Stimulated activated naive CD4-positive, alpha-beta T cell (primary cell): ENCODE measurements at places on chromosomes 2 and 18.

DNA sequence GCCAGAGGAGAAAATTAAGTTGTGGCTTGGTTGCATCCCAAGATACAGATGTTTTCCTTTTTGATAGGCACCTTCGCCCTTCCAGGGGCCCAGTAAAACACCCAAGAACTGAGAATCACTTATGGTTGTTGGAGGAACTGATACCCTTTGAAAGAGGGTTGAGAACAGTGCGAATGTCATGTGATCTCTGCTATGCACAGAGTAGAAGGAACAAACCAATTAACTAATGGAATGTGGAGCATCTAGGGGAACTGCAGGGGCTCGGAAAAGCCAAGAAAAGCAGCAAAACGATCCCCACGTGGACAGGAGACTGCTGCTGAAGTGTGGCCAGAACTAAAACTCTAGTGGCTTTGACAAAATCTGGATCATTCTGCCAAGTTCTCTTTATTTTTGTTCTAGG lies 58.8 kb downstream of the APOB start:
- no peak for DNase-seq

GRCh38 chr2:171167352-171167997 lies 6.8 kb upstream of the TLK1 start:
- DNase-seq, result no peak

- no peak for DNase-seq
Measured at GRCh38 chr2:222651718-222652418, 4.0 kb downstream of the FARSB start.

- DNase-seq, result no peak
Measured at GRCh38 chr18:61475931-61476330, 142.7 kb downstream of the CDH20 start.

GRCh38 chr2:33377048-33377447 lies 99.4 kb upstream of the RASGRP3 start:
- no peak for DNase-seq

DNA sequence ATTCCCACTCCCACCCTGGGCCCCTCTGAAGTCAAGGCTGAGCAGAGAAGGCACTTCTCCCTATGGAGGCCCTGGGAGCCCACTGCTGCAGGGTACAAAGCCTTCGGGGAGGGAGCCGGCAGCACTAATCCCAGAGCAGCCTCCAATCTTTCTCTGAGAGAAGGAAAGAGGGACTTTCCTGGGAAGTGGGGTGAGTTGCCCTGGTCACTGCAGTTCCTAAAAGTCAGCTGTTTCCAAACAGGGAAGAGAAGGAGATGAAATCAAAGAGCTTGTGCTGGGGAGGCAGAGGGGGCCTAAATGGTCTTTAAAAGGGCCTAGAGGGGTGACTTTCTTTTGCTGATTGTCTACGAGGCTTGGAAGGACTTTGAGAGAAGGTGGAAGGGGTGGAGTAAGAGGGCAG lies 264.7 kb downstream of the TNS1 start:
- no peak for DNase-seq

DNA sequence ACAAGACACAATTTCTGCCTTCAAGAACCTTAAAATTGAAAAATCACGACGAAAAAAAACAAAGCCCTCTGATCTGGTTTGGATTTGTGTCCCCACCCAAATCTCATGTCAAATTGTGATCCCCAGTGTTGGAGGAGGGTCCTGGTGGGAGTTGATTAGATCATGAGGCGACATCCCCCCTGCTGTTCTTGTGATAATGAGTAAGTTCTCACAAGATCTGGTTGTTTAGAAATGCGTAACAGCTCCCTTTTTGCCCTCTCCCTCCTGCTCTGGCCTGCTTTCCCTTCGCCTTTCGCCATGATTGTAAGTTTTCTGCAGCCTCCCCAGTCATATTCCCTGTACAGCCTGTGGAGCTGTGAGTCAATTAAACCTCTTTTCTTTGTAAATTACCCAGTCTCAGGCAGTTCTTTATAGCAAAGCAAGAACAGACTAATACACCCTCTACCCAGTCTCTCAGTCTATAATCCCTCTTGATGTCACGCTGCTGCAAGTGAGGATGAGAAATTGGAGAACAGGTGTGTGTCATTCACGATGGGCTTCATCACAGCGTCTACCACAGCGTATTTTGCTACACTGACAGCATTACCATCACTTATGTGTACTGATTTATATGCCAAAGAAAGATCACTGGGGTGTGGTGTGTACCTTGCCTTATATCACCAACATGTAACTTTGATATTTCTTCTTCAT lies 330.7 kb downstream of the MTX2 start:
- DNase-seq, result no peak

- DNase-seq, result no peak
Measured at GRCh38 chr2:46236006-46236875, 61.0 kb upstream of the EPAS1 start.

DNA sequence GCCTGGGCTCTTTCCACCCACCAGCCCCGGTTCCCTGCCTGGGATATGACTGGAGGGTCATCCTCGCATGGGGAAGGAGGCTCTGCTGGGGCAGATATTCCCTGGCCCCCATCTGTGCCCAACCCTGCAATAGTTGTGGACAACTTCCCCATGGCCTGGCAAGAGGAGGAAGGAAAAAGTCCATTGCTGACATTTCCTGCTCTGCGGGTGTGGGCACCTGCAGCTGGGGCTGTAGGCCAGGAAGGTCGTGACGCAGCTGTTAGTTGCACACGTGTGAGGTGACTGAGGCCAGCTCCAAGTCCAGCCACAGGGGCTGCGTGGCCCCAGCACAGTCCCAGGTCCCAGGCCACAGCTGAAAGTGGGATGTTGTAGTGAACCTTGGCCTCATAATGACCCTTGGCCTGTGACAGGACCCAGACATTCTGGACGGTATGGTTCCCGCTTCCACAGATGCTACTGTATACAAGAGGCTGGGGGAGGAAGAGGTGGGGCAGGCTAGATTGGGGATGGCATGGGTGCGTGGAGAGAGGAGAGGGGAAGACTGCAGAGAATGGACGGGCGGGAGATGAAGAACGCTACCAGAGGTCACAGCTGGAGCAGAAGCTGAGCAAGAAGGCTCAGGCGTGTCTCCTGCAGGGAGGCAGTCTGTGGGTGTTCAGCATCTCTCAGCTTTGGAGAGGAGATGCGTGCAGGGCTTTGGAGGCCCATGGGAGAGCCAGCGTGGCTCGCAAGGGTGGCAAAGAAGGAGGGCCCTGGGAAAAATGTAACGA lies 22.1 kb downstream of the OTOF start:
- DNase-seq, result no peak

- no peak for DNase-seq
Measured at GRCh38 chr2:187615364-187615763, 61.1 kb upstream of the TFPI start.

GRCh38 chr2:127107622-127107999 lies 657 bp upstream of the BIN1 start:
- peak; percentile 34 for DNase-seq

DNA sequence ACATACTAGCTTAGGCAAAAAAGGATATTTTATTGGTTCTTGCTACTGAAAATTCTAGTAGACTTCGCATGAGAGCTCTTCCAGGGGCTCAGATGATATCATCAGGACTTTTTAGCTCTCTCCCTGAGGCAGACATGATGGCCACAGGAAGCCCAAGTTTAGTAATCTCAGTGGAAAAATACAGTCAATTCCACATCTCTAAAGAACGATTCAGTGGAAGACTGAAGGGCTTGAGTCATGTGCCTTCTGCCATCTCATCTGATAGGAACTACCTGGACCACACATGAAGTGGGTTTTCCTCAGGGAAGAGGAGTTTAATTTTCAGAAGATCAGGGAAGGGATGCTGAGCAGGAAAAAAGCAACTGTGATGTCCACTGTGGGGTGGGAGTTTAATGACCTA lies 117.3 kb downstream of the TTC27 start:
- no peak for DNase-seq

GRCh38 chr2:176793792-176794191 lies 418.8 kb upstream of the HNRNPA3 start:
- DNase-seq, result no peak

GRCh38 chr2:196677404-196677803 lies 37.9 kb downstream of the CCDC150 start:
- DNase-seq, result no peak

GRCh38 chr2:54772531-54772930 lies 49.1 kb downstream of the EML6 start:
- no peak for DNase-seq

GRCh38 chr2:214465363-214466146 lies 54.7 kb downstream of the VWC2L start:
- no peak for DNase-seq

GRCh38 chr2:71609958-71610357 lies 156.6 kb downstream of the DYSF start:
- no peak for DNase-seq

- no peak for DNase-seq
Measured at GRCh38 chr2:120731175-120731574, 4.5 kb upstream of the GLI2 start.

DNA sequence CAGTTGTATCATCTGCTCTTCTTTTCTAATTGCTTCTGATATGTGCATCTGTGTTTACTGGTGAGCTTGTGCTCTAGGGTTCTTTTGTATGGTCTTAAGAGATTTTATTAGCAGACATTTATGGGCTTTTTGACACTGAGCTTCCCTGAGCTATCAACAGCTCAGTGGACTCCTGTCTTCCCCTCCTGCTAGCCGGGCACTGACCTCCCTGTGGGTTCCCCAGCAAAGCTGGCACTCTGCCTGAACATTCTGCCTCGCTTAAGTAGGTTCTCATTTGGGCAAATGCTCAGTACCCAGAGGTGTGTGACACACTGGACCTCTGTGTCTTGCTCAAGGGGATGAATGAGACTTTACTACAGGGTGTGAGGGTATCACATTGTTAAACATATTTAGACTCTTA lies 15.8 kb downstream of the TRAF3IP1 start:
- no peak for DNase-seq

GRCh38 chr2:189162566-189162965 lies 17.0 kb downstream of the COL5A2 start:
- DNase-seq, result no peak

GRCh38 chr2:195864316-195864715 lies 204.3 kb downstream of the DNAH7 start:
- no peak for DNase-seq

DNA sequence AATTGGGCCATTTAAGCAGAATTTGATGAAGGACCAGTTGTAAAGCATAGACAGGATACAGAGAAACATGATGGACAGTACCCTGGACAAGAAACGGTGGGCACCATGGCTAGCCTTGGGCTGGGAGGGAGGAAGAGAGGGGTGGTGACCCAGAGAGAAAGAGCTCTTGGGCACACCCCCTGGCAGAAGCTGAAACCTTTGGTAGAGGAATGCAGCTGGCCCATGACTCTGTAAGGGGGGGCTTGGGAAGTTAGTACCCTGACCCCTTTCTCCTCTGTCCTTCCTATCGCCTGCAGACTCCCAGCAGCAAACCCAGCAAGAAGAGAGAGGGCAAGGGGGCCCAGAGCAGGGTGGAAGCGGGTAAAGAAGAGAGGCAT lies 32.6 kb downstream of the MRPL44 start:
- DNase-seq, result no peak

GRCh38 chr2:42917425-42917927 lies 125.1 kb upstream of the HAAO start:
- DNase-seq, result no peak

- no peak for DNase-seq
Measured at GRCh38 chr18:52403291-52404021, 63.5 kb downstream of the DCC start.

- DNase-seq, result peak; percentile 23
Measured at GRCh38 chr2:148875387-148876051, 492 bp downstream of the KIF5C start.

GRCh38 chr2:68796295-68796905 lies 61.8 kb downstream of the ARHGAP25 start:
- DNase-seq, result no peak

GRCh38 chr2:11016735-11017388 lies 105.1 kb downstream of the KCNF1 start:
- no peak for DNase-seq

GRCh38 chr18:23986600-23987359 lies 27.8 kb upstream of the TTC39C start:
- DNase-seq, result no peak

GRCh38 chr2:223801736-223802135 lies 35.6 kb downstream of the AP1S3 start:
- no peak for DNase-seq

GRCh38 chr2:99205491-99205890 lies 24.5 kb downstream of the MRPL30 start:
- no peak for DNase-seq

DNA sequence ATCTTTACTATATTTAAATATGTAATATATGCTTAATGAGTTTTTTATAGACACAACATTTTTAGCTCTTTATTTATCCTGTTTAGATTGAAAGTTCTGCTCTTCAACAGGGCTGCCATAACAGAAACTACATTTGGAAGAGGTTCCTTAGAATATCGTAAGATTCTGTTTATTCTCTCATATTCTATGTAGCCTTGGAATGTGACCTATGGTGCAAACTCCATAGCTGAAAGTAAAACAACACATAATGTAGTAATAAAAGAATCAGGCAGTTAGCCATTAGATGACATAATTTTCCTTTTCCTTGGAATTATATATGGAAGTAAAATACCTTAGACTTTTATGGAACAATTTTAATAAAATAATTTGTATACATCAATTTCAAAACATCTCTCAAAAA lies 91.3 kb downstream of the ZNF804A start:
- DNase-seq, result no peak

DNA sequence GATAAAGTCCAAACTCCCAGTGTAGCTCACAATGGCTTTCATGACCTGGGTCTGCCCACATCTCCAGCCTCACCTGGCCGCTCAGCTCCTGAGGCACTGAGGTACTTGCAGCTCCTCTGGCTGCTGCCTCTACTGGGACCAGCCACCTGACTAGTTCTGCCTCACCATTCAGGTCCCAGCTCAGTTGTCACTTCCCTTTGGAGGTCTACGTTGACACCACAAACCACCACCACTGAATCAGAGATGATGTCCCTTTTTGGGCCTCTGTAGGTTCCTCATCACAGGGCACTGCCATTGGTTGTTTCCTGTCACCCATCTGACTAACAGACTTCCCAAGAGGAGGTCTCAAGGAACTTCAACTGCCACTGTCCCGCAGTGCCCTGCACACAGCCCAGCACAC lies 21.2 kb downstream of the SPP2 start:
- no peak for DNase-seq

DNA sequence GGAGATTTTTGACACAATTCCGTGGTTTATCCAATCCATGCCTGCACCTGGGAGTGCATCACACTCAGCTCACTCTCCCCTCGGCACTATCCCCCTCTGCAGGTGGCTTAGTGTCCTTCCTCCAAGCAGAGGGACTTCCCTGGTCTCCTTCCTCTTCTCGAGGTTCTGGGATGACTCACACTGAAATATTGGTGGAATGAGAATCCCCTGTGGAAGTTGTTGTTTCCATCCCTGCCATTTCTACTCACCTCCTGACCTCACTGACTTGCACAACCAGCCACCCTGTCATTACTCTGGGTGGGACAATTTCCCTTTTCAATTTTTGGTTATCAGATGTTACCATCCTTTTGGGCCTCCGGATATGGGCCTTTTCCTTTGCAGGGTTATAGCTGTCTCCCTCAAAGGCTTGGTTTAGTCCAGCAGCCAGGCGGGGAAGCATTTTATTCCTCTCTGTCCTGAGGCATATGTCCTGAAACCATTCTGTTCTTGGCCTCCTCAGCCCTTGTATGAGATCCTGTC lies 59.9 kb downstream of the PTPRM start:
- DNase-seq, result no peak
